CD4-positive, alpha-beta T cell treated with Interleukin-21 for 1 hour (primary cell): ENCODE measurements at places on chromosomes 4 and X.
A peak's percentile ranks its signal among the peaks of the same experiment; 100 is the strongest.

- DNase-seq, result no peak
These were observed 1263.1 kb downstream of the PCDH7 start for GRCh38 chr4:31983246-31983645.

DNA sequence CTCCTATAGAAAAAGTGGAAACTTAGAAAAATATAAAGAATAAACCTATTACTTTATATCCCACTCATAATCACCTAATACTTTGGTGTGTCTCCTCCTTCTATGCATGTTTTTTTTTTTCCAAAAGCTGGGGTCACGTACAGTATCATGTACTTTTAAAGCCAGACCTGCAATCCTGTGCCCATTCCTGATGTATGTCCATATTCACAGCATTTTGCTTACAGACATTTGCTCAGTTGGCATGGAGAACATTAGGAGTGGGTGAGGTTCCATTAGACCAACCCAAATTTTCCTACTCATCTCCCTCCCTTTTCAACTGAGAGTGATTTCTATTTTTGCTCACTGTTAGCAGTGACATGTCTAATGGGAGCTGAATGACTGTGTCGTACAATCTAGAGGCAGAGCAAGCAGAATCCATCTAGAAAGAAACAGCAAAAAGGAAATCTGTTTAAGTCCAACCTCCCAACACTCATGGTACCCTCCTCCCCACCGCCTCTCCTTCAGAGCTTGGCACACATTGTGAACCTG lies 195.6 kb upstream of the KLF3 start:
- no peak for DNase-seq

DNA sequence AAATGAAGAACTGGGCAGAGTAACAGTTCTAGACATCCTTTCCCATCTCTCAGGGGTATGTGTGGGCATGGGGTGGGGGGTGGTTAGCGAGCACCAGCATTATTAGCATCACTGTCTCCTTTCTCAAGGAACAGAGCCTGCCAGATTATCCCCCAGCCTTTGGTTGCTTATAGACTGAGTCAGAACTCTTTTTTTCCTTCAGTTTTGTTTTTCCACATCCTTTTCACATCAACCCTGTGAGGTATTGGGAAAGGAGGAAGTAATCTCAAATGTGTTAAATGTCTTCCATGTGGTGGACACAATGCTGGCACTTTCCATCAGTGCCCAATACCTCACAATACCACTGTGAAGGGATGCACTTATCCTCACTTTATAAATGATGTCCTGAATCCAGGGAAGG lies 3.1 kb upstream of the FGF16 start:
- no peak for DNase-seq

- no peak for DNase-seq
These were observed 200.5 kb downstream of the CENPC start for GRCh38 chr4:67344594-67345380.

- no peak for DNase-seq
These were observed 200.4 kb downstream of the ARHGAP24 start for GRCh38 chr4:85675076-85676049.

DNA sequence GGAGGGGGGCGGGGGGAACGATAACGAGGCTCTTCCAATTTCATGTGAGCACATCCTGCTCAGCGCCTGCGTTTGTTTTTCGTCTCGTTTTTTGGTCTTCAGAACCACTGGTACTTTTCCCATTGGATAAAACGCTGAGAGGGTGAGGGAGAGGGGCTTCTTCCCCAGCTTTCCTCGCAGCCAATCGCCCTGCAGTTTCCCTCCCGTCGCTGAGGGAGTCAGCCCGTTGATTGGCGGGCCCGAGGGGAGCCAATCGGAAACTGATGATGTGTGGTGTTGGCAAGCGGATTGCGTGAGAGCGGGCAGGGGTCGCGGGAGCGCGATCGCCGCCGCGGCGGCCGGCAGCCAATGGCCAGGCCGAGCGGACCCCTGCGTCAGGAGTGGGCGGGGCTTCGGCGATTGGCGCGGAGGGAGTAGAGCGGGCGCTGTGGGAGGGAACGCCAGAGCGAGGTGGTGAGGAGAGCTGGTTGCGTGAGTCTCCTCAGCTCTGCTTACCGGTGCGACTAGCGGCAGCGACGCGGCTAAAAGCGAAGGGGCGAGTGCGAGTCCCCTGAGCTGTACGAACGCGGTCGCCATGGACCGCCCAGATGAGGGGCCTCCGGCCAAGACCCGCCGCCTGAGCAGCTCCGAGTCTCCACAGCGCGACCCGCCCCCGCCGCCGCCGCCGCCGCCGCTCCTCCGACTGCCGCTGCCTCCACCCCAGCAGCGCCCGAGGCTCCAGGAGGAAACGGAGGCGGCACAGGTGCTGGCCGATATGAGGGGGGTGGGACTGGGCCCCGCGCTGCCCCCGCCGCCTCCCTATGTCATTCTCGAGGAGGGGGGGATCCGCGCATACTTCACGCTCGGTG lies at the start of gene TSPYL2:
Gene TSPYL2 (plus strand): TSS at position 443 of the 848 bp plus-strand sequence. CDS start 132 bp downstream, at position 575.
- DNase-seq, result peak; percentile 96

GRCh38 chrX:123755107-123755506 lies 22.3 kb upstream of the THOC2 start:
- DNase-seq, result no peak

DNA sequence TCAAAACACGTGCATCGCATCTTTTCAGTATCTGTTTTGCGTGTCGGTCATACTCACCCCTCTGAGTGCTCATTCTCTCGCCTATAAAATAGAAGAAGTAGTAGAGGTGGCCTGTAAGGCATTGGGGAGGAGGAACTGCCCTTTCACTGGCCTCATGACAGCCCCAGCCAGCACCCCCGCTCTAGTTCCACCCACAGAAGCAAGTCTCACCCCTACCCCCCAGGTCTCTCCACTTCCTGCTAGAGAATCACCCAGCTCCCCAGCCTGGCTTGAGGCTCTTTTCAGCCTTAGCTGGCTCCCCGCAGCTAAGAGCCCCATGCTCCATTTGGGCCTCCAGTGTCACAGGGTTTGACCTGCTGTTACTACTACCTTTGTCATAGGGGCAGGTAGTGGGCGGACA lies 11.8 kb downstream of the HDAC6 start:
- DNase-seq, result no peak

DNA sequence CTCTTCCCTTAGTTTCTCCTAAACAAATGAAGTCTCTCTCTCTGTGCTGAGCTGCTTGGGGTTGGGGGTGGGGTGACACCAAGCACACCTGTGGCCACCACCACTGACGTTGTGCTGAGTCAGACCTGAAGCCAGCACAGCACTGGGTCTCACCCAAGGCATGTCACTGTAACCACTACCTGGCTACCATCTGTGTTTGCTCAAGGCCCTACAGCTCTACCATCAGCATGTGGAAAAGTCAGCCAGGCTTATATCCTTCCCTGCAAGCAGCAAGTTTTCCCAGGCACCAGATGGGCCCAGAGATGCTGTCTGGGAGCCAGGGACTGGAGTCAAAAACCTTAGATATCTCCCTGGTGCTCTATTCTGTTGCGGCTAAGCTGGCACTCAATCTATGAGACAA lies 6.9 kb downstream of the CXCL10 start:
- DNase-seq, result no peak

GRCh38 chr4:24121395-24122175 lies 231.7 kb upstream of the PPARGC1A start:
- no peak for DNase-seq

GRCh38 chr4:171644430-171645057 lies 168.7 kb upstream of the GALNTL6 start:
- DNase-seq, result no peak

DNA sequence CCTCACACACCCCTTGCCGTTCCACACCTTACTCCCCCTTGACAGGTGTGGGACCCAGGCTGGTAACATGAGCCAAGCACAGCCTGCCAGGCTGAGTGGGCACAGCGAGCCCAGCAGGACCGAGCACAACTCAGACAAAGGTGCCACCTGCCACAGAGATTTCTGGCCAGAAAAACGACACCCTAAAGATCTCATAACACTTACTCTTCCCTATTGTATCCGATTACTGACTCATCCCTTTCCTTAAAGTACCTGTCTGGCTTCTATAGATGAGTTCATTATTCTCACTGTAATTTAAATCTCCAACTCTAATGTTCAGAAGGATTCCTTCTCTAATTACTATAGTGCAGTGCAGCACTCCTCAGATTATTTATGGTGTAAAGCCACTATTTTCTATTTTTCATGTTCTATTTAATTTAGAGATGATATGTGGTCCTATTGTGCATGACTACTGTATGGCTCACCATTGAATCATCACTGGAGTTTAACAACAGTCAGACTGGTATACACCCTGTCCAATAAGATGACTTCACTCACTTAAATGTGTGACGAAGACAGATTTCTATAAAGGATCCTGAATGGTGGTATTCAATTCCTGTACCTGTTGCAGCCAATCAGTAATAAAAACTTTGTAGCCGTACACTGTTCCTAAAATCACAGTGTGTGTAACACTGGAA lies 7.6 kb upstream of the SYTL5 start:
- no peak for DNase-seq

GRCh38 chr4:6576512-6576911 lies 1.5 kb downstream of the MAN2B2 start:
- DNase-seq, result no peak

- DNase-seq, result no peak
These were observed 18.1 kb downstream of the HTRA3 start for GRCh38 chr4:8287343-8288280.

DNA sequence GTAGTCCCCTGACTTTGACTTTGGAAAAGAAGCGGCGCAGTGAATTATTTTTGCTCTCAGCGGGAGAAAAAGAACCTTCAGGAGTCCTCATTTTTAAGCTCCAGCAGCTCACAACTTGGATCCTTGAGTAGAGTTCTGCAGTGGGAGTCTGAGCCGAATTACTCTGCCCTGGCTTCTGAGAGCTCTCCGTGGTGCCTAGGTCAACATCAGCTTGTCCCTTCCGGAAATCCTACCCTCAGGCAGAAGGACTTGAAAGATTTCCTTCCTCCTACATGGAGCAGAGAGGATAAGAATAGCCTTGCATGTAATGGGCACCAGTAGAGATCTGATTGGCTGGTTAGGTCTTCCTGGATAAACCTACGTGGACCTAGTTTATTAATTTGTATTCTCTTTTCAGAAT lies 549.7 kb upstream of the TENM3 start:
- DNase-seq, result no peak

DNA sequence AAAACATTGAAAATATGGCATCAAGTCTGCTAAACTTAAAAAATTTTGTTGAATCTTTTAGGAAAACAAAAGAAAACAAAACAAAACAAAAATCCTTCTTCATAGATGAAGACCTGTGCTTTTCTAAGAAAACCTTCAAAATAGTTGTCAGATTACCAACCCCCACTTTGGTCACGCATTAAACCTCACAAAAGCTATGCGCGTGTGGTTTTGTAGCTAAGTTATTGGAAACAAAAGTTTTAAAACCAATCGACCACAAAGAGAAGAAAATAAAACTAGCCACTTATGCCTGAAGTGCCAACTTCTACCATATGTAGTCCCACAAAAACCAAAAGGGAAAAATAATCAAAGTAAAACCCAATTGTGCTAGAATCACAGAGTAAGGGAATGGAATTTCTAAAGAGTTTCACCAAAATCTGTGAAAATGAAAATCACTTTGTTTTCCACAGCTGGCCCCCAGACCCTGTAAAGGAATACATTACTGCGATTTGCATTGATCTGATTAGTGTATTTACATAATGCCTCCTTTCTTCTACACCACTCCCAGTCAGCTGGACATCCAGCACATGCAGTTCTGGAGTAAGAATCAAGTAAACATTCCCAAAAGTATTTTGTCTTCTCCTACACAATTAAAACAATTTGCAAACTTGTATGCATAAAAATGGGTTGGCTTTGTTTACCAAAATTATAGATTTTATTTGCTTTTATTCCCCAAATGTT lies 330.1 kb upstream of the DKK2 start:
- DNase-seq, result no peak

- DNase-seq, result peak; percentile 82
These were observed 722 bp upstream of the EFHC2 start for GRCh38 chrX:44344194-44344593.

- no peak for DNase-seq
These were observed 2284.8 kb downstream of the ARAP2 start for GRCh38 chr4:33959519-33959918.

- no peak for DNase-seq
These were observed 7.4 kb upstream of the UBA1 start for GRCh38 chrX:47186096-47186740.

DNA sequence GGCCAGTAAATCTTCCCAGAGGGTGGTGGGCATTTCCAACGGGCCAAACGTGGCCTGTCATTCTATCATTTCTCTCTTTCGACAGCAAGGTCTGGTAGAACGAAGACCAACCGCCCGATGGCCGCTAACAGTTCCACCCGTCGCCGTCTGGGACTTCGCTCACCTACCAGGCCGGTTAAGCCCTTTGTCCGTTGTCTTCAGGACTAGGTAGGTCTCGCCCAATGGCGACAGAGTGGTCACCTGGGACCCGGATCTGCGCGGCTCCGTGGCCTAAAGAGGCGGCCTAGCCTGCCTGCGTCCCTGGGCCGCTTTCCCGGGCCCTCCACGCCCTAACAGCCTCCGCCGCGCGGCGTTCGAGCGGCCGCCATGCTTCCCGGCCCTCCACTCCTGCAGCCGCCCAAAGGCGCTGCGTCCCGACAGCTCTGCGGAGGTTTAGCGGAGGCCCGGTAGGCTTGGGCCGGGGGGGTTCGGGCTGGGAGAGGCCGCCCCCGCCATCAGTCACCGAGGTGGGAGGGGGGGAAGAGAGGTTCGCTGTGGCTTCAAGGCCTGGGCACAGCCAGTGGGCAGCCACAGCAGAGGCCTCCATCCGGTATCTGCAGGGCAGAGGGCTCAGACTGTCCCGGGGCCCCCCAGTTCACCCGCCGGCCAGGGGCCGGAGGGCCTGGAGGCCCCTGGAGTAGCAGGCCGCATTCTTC lies 194.0 kb upstream of the BRWD3 start:
- no peak for DNase-seq

DNA sequence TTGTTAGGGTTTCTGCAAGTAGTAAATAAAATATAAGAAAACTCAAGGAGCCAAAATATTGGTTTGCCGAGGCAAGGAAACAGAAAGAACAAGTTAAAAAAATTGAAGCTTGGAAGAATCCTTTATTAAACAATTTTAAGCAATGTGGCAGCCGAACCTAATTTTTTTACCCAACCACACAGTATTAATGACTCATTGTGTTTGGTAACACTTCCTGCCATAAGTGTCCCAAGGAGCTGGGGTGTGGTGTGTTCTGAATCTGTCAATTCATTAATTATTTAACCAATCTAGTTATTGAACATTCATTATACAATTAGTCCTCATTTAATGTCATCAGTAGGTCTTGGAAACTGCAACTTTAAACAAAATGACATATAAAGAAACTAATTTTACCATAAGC lies 19.3 kb upstream of the CPE start:
- no peak for DNase-seq

DNA sequence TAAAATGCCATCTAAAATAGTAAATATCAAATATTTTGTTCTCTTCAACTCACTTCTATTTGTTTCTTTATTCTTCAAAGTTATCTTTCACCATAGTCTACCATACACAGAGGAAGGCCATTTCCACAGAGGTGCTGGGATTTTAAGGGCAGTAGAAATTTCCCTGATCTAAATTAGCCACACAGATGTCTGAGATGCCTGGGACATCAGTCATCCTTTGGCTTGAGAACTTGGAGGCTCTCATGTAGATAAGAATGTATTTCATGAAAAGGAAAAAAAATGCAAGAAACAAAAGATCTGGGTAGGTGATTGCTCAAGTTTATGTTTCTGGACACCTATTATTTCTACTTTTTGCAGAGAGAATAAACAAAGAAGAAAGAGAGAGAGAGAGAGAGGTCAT lies 1008.2 kb downstream of the NLGN4X start:
- no peak for DNase-seq

GRCh38 chr4:80215449-80216052 lies 18.2 kb downstream of the PRDM8 start:
- DNase-seq, result peak; percentile 47

GRCh38 chr4:108831886-108832285 lies 69.0 kb upstream of the ETNPPL start:
- no peak for DNase-seq

GRCh38 chr4:184563621-184564020 lies 85.6 kb downstream of the CASP3 start:
- no peak for DNase-seq
